CD4-positive, alpha-beta T cell treated with Interleukin-17A for 1 hour (primary cell): ENCODE measurements at places on chromosomes 7 and 10.

DNA sequence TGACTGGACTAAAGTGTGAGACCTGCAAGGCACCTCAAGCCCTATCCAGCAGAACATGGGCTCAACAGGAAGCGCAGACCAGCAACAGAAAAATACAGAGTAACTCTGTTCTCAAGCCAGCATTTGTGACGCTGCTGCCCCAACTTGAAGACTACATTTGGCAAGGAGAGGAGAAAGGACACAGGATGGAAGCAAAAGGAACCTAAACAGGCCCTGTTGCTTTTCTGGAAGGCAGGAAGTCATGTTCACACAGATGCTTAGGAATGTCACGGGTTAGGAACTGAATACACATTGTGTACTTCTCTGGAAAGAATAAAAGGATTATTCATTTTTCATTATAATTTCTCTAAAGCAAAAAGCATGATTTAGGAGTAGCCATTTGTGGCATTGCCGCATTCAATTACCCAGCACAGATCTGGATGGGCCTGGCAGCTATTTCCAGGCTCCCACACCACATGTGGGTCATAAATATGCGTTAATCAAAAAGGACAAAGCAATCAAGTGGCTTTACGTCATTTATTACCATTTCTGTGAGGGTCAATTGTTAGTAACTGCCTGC, 19.8 kb upstream of the TOMM7 start:
- DNase-seq, result no peak

GRCh38 chr7:90749774-90750173, 153.7 kb downstream of the CDK14 start:
- DNase-seq, result no peak

DNA sequence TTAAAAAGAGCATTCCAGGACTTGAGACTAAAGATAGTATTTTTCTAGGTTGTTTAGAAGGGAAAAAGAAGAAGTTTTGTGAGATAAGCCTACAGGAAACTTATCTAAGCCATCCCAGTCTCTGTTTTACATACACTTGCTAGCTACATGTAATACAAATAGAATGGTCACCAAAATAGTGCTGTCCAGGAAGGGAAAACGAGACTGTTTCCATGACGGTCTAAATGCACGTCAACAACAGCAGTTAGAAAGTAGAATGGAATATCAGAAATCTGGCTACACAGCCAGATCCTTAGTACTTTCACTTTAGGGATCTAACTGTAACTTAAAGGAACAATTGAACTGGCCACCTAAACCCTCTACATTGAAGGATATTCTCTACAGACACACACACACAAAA, 117.6 kb downstream of the TSPAN12 start:
- DNase-seq, result no peak

GRCh38 chr10:43046288-43046991, 30.4 kb upstream of the RET start:
- DNase-seq, result no peak

GRCh38 chr7:44754802-44755697, 6.4 kb downstream of the ZMIZ2 start:
- no peak for DNase-seq

GRCh38 chr10:90857635-90858460, at the start of gene HTR7:
HTR7 (minus strand) TSS chr10:90858039; CDS start chr10:90857671, 368 bp downstream.
- DNase-seq, result peak; percentile 58

DNA sequence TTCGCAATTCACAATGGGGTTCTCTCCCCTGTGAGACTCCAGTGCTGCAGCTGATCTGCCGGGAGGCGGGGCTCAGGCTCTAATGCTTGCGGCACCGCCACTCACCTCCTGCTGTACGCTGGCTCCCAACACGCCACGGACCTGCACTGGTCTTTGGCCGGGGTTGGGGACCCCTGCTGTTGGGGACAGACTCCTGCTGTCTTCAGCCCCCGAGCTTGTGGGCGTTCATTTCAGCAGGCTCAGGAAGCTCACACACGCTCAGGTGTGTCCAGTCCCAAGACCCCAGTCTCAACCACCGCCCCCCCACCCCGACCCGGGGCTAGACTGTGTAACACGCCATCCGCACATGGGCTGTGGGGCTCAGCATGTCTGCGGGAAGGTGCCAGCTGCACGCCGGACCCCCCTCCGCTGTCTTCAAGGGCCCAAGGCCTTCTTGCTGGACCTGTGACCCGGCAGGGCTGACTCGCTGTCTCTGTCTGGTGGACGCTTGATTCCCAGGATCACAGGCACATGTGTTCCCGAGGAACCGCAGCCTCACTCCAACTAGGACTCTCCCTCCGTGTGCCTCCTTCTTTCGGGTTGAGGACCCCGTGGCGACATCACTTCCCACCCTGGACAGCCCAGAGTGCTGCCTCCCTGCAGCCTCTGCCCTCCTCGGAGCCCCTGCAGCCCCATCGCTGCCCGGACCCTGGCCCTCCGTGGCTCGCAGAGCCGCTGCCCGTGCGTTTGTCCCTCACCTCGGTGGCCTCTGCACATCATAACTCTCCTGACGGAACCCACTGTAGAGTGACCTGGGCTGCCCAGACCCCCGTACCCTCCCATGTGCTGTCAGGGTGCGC, 106.4 kb downstream of the DNAJB6 start:
- DNase-seq, result no peak

- no peak for DNase-seq
Measured at GRCh38 chr10:76117949-76118348, 686.5 kb downstream of the LRMDA start.

- no peak for DNase-seq
Measured at GRCh38 chr7:105647591-105647990, 66.3 kb upstream of the EFCAB10 start.

- DNase-seq, result no peak
Measured at GRCh38 chr10:126160571-126160970, 227.7 kb downstream of the ADAM12 start.

DNA sequence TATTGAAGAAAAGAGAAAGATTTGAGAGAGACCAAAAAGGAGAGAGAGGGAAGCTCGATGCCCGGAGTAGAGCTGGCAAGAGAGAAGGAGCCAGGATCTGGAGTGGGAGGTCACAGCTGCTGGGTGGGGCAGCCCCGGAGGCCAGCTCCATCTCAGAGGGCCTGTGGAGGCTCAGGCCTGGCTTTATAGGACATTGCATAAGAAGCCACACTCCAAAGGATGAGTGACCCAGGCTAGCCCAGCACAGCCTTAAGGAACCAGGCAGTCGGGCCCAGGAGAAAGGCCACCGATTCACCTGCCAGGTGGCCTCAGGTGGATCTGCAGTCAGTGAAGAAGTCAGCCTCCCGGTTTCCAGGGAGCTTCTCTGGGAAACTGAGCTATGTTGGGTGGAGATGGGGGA, 676 bp downstream of the PLAC9 start:
- DNase-seq, result no peak

DNA sequence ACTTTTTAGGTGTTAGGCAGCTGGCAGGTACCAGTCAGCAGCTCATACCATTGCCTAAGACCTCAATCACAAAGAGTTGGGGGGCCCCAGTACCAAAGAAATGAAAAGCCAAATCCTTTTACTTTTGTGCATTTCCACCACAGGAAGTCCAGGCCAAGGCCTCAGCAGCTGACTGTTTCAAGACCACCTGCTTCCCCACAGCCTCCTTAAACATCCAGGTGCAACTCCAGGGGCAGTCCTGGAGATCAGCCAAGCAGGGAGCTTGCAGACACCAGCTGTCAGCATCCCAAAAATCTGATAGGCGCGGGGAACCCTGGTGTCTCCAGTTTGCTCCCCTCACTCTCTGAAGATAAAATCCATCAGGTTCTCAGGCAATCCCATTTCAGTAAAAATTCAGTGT, 91.5 kb upstream of the EFCAB10 start:
- no peak for DNase-seq

DNA sequence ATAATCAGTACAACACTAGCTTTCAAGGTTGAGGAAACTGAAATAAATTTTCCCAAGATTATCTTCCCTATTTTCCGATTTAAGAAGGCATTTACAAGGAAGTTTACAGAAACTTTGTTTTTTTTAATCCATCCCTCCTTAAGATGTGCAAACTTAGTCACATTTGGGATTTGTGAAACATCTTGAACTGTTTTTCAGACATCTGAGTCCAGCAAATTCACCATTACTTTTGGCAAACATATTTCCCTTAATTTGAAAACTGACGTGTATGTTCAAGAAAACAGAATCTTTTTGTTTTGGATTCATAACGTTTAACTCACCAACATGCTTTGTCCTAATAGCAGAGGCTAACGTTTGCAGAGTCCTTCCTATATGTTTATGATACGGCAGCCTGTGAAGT, 19.5 kb downstream of the GLI3 start:
- DNase-seq, result no peak

DNA sequence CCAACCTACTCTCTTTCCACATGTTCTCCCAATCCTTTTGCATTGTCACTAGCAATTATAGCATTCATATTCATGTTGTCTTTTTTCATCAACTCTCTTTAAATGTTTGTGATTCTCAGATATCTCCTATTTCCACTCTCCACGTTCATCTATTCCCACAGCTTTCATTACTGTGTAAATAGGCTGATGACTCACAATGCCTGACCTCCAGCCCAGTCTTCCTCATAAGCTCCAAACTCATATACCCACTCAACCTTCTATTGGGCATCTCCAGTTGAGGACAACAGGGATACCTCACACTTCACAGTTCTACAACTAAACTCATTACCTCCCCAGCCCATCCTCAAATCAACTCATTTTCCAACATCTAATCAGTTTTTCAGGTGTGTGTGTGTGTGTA, 194.1 kb downstream of the DGKI start:
- DNase-seq, result no peak

- DNase-seq, result no peak
Measured at GRCh38 chr7:135845415-135846075, 96.9 kb upstream of the FAM180A start.

DNA sequence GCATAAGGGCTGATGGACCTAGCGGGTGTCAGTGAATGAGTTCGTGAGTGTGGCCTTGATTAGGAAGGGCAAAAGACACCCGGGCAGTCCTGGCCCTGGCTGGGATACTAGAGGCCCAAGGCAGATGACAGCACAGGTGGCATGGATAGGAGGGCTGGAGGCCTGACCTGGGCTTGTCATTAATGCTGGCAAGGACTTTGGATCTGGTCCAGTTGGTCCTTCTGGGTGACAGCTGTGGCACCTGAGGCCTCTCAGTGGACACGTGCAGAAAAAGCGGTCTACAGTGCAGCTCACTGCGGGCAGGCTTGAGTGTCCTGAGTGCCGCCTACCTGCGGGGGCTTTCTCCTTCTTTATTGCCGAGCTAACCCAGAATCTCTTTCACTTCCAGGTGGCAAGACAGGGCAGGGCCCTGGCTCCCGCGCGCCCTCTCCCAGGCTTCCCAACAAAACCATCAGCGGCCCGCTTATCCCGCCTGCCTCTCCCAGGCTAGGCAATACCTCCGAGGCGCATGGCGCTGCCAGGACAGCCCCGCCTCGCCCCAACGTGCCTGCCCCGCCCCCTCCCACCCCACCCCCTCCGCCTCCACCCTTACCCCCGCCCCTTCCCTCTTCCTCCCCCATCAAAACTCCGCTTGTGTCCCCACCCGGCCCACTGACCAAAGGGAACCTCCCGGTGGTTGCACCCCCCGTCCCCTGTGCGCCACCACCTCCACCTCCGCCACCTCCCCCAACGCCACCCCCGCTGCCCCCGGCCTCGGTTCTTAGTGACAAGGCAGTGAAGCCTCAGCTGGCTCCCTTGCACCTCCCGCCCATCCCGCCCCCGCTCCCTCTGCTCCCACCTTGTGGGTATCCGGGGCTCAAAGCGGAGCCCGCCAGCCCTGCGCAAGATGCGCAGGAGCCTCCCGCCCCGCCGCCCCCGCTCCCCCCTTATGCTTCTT, 77.4 kb downstream of the WIPF3 start:
- no peak for DNase-seq

- no peak for DNase-seq
Measured at GRCh38 chr7:25395976-25396375, 167.7 kb upstream of the NPVF start.

GRCh38 chr7:105642264-105642663, 61.0 kb upstream of the EFCAB10 start:
- DNase-seq, result no peak

DNA sequence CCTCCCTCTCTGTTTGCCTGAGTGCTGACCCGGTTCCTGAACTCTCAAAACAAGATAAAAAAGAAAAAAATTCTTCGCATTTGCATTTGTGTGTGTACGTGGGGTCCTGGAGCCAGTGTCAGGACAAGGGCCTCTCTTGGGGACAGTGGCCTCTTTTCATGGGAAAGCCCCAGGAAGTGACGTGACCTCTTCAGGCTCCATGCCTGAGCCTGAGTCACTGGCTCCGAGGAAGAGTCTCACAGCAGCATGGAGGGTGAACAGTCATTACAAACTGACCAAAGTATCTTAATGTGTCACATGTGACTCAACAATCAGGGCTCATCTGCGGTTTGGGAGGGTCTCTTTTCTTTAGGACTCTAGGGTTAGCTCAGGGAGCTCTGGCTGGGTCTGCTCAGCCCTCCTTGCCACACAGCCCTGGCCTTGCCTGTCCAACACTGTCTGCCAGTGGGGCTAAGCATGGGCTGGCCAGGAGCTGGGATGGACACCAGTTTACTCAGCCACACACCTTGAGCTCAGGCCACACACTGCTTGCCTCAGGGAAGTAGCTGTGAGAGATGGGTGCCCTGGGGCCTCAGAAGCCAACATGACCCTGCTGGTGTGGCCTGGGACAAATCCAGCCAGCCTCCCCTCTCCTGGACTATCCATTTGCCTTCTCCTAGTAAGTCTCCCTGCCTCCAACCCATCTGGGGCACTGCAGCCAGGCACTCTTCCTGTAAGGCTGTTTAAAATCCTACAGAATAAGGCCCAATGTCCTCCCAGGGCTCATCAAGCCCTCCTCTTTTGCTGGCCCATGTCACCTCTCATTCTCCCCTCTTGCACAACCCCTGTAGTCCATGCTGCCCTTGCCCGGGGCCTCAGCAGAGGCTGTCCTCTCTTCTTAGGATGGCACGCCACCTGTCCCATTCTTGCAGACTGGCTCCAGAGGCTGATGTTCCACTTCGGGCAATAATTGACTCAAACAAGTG, 10.5 kb downstream of the TMEM273 start:
- DNase-seq, result peak; percentile 69

- no peak for DNase-seq
Measured at GRCh38 chr7:22435105-22435504, 64.9 kb downstream of the STEAP1B start.

GRCh38 chr10:99611326-99611725, 8.9 kb downstream of the SLC25A28 start:
- no peak for DNase-seq

DNA sequence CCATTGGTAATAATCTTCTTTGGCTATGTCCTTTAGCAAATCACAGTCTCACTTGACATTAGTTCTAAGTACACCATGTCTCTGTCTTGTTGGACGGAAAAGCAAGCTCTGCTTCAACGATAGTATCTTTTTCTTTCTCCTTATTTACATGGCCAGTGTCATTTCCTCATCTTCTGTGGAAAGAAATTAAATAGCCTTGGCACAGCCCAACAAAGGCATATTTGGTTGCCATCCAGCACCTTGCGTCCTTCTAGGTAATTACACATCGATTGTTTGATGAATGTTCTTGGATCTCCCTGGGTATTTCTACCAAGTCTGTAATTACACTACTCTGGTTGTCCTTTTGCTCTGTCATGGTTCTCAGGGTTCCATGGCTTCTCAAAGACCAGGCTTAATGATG, 183.1 kb downstream of the CHN2 start:
- DNase-seq, result no peak

DNA sequence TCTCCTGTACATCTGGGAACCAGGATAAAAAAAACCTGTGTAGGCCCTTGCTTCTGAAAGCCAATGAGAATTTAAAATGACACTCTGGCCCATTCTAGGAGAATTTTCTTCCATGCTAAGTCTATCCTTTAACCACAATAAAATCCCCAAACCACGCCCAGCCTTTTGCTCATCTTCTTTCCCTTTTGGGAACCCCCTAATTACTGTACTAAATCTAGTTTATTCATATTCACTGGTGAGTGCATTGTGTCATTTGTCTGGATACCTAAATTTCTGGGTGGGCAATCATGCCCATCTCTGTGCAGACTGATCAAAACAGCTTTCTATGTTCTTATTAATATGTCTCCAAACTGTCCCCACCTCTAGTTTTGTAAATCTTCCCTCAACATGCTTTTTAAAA, 11.7 kb upstream of the CDK14 start:
- DNase-seq, result no peak
